ENCODE measurements at places on chromosomes 2 and 18.
A peak's percentile ranks its signal among the peaks of the same experiment; 100 is the strongest.

- peaks cover 6% of the 10 kb centered on the region for H3K4me1 ChIP-seq
- peaks cover 9% of the 10 kb centered on the region for H3K36me3 ChIP-seq
- H3K27ac ChIP-seq: no peak overlapping the region
- no peak overlapping the region for H3K4me3 ChIP-seq
These were observed 242.0 kb upstream of the STON1 start for GRCh38 chr2:48287976-48288375.

DNA sequence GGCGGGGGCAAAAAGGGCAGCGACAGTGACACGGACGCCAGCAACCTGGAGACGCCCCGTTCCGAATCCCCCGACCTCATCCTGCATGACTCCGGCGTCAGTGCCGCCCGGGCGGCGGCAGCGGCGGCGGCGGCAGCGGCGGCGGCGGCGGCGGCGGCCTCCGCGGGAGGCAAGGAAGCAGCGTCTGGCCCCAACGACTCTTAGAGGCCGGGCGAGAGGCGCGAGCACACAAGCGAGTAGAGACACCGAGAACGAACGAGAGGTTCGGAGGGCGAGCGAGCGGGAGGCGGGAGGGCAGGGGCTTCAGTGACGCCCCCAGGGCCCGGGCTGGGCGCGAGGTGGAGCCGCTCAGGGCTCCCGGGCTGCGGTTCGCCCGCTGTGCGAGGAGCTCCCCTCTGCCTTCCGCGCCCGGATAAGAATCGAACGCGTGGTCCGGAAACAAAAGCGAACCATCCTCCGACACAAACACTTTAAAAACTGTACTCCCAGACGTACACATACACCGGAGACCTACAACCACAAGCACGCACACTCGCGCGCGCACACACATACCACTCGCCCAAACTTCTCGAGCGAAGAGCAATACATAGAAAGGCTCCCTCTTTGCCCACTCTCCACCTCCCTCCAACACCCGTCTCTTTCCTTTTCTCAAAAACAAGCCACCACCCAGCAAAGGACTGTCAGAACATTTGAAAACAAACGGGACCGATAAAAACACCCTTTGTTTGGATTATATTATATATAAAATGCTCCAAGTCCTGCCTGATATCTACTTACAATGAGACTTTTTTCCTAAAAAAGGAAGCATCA lies 2.8 kb downstream of the SP9 start:
- no peak for DNase-seq
- peaks cover 56% of the 10 kb centered on the region for H3K27me3 ChIP-seq
- no peaks in the 10 kb centered on the region for H3K36me3 ChIP-seq
- H3K4me3 ChIP-seq: peak overlapping the region; percentile 73
- peaks cover 32% of the 10 kb centered on the region for H3K4me1 ChIP-seq
- H3K27ac ChIP-seq: no peak overlapping the region

DNA sequence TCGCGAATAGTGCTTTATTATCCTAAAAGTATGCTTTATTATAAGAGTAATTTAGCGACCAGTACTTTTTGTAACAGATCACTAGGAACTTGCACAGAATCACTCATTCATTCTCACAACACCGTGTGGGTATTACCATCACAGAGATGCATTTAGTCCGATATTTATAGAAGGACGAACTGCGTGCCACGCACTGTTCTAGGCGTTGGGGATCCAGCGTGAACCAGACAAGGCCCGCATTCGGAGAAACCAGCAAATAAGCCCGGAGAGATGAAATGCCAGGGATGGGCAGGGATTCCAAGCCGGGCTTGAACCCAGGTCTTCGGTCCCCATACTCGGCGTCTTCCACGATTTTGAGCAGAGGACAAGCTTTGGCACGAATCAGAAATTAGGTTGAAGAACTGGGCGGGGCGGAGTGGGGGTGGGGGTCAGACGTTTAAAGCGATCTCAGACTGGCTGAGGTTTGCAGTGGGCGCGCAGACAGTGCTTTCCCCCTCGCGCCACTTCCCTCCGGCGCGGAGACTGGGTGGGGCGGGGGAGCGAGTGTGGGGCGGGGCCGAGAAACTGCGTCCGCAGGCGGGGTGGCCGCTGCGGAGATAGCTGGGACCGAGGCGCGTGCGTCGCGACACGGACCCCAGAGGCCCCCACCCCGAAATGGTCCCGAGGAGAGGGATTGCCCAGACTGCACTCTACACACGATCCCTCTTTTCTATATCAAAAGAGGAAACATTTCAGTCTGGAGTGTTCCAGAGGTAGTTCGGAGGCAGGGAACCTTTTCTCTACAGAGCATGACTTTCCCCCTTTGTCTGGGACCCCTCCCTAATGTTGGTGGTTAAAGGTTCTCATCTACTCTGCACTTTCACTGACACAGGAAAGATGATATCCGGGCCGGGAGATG lies 1.1 kb upstream of the CXCR4 start:
- peak overlapping the region; percentile 97 for H3K4me3 ChIP-seq
- peaks cover 46% of the 10 kb centered on the region for H3K4me1 ChIP-seq
- peak overlapping the region; percentile 96 for H3K27ac ChIP-seq
- H3K36me3 ChIP-seq: peaks cover 30% of the 10 kb centered on the region
- DNase-seq: peak; percentile 63

GRCh38 chr2:17539611-17540092 lies 844 bp upstream of the VSNL1 start:
- no peak overlapping the region for H3K4me3 ChIP-seq
- DNase-seq: no peak
- no peaks in the 10 kb centered on the region for H3K36me3 ChIP-seq
- peaks cover 70% of the 10 kb centered on the region for H3K27me3 ChIP-seq

All from activated T-helper 2 cell treated with anti-CD3 and anti-CD28 coated beads, Interferon-gamma antibody, Interleukin-2, Interleukin-4, amounts not matched to agents 10 μg/mL and 5 μg/mL and 100 μg/mL, durations not matched to agents 14 hours and 24 hours and 36 hours (primary cell).